SJSA1 (cell line): ENCODE measurements at places on chromosomes 2 and 18. TPM values are rescaled to one million over a fixed set of nuclear protein-coding genes. Genes with fewer than 3 reads are reported as not detected.

The TDRD15 gene
- total RNA-seq, result not detected in 2 replicates

The DDX18 gene
- 63.8 and 76.3 TPM in 2 replicates for total RNA-seq

The GCG gene
- not detected in 2 replicates for total RNA-seq

The PTCD3 gene
- 86.1 and 274 TPM in 2 replicates for total RNA-seq

The NAT8 gene
- not detected in 2 replicates for total RNA-seq

The MYL12B gene
- 561 and 830 TPM in 2 replicates for total RNA-seq

The POTEC gene
- not detected in 2 replicates for total RNA-seq

The SCG2 gene
- total RNA-seq, result 5.0 and 6.2 TPM in 2 replicates

The ALPP gene
- total RNA-seq, result 0.45 TPM in 1 of 2 replicates, not detected in the other

The RAB6C gene
- not detected in 2 replicates for total RNA-seq

The UGT1A7 gene
- total RNA-seq, result not detected in 2 replicates

- peak; percentile 31 for DNase-seq
Observed at GRCh38 chr2:162821176-162821575, 17.4 kb downstream of the KCNH7 start.

DNA sequence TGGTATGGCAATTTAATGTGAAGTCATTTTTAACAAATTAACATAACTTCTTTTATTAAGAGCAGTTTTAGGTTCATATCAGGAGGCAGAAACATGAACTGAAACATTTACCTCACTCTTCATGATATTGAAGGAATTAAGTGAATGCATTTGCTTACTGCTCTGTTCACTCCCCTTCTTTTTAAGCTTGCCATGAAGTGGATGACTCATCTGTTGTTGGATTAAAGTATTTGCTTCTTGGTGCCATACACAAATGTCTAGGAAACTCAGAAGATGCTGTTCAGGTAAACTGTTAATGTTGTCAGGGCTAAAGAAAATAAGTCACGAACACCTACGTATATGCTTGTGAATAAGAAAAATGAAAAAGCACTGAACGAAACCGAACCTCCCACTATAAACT lies 10.2 kb upstream of the CABYR start:
- DNase-seq, result no peak

DNA sequence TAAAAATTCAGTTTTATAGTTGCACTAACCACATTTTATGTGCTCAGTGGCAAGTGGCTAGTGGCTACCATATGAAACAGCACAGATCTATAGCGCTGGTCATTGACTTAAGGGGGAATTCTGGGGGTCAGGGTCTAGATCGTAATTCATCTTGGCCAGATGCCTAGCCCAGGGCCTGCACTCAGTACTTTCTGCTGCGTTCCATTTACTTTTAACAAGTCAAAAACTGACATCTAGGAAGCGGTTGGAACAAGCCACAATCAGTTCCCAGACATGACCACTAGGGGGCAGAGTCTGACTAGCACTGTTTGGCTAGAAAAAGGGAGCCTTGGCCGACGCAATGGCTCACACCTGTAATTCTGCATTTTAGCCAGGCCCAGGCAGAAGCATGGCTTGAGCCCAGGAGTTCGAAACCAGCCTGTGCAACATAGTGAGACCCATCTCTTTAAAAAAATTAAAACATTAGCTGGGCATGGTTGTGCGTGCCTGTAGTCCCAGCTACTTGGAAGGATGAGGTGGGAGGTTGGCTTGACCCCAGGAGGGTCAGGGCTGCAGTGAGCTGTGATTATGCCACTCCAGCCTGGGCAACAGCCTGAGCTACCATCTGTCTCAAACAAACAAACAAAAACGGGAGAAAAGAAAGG lies 9.0 kb upstream of the TMBIM1 start:
- DNase-seq, result peak; percentile 73

- no peak for DNase-seq
Observed at GRCh38 chr2:42851186-42851585, 58.8 kb upstream of the HAAO start.

GRCh38 chr18:32480581-32480980 lies 9.9 kb upstream of the GAREM1 start:
- no peak for DNase-seq

DNA sequence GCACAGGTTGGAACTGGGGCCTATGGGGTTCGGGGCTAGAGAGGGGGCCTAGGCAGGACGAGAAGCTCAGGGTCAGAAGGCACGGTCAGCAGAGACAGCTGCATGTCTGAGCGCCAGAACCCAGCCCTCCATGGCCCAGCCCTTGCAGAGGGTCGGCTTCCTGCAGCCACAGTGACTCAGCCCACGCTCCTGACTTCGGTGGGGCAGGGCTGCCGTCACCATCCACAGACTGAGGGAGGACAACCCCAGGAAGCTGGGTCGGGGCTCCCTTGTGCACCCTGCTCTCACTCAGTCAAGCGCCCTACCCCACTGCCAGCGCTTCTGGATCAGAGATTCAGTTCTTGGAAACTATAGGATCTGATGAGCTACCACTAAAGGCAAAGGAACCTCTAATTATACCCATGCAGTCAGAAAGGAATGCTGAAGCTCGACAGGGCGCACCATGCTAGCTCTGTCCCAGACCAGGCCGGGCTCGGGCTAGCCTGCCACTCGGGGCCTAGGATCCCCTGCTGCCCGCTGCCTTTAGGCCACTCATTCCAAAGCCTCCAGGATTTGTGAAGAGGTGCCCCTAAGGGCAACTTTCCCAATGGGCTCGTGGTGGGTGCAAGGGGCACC lies 3.0 kb downstream of the ACTR1B start:
- DNase-seq, result no peak

GRCh38 chr2:153986488-153987229 lies 114.9 kb downstream of the GALNT13 start:
- no peak for DNase-seq

DNA sequence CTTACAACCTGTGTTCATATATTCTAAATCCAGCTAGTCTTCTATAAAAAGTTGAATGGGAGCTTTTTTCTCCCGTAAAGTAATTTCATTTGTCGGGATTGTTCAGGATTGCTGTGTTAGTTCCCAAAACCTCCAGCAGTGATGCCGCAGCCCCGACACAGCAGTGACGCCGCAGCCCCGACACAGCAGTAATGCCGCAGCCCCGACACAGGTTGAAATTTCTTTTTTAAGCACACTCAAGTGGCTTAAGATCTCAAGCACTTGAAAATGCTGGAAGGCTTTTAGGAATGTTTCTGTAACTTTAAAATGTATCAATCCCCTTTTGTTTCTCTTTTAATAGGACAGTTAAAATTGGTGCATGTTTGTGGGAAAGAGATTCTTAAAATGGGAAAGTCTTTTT lies 145.4 kb downstream of the DCDC2C start:
- DNase-seq, result no peak

DNA sequence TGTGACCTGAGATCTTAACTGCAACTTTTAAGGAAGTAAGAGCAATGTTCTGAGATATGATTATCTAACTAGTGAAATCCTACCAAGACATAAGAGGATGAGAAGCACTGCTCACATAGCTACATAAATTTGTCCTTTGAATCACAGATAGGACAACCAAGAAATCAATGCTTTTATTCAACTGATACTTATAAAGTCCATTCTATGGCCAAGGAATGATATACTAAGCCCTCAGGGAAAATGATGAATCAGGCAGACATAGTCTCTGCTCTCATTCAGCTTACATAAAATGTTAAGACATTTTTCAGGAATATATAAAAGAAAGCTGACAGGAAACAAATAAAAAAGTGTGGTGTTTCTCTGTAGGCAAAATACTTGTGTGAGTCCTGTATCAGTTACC lies 39.1 kb downstream of the PGAP1 start:
- no peak for DNase-seq

- no peak for DNase-seq
Observed at GRCh38 chr2:180291060-180291459, 284.0 kb upstream of the CWC22 start.

DNA sequence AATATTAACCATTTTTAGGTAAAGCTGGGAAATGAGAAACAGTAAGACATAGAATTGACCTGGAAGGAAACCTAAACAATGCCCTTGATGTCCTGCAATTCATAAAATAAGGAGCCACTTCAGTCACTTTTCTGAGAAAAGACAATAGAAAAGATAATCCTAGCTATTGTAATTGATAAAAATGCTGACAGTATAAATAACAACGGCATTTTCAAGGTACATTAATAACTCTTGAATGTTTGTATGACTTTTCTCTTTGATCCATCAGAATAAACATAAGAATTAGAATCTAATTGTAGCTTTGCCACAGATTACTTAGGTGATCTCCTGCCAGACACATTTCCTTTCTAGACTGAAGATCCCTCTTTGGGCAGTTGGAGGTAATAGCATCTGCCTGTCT lies 719.5 kb downstream of the SLC4A3 start:
- no peak for DNase-seq

- DNase-seq, result no peak
Observed at GRCh38 chr18:78790511-78790910, 189.1 kb upstream of the SALL3 start.

GRCh38 chr18:32576296-32576916 lies 105.7 kb upstream of the GAREM1 start:
- DNase-seq, result no peak

- DNase-seq, result no peak
Observed at GRCh38 chr18:69102959-69103358, 297.7 kb upstream of the DOK6 start.

DNA sequence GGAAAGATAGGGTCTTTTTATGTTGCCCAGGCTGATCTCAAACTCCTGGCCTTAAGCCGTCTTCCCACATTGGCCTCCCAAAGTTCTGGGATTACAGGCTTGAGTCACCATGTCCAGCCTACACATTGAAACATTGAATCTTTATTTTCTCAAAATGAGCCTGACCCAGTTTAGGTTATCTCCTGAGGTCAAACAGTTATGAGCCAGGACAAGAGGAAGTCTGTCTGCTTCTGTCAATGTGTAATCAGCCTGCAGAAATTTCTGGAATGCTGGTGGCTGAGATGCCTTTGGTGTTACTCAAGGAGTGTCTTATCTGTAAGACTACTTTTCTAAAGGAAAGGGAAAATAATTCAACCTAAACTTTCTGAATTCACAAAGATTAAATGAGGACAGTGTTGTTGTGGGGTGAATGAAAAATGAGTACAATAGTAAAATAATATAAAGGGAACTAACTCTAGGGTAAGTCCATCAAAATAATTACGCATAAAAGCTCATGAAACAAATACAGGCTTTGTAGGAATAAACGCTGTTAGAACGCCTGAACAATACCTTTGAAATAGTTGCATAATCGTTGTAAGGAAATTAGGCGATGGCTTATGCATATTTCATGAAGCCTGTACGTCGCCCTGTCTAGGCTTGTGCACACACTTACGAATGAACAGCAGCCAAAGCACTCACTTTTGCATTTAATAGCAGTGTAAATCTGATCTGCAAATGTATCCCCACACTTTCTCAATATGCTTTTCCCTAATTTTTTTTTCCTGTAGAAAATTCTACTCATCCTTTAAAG lies 260.8 kb downstream of the RDH14 start:
- peak; percentile 90 for DNase-seq

GRCh38 chr2:56099963-56100362 lies 83.8 kb upstream of the CCDC85A start:
- DNase-seq, result no peak

DNA sequence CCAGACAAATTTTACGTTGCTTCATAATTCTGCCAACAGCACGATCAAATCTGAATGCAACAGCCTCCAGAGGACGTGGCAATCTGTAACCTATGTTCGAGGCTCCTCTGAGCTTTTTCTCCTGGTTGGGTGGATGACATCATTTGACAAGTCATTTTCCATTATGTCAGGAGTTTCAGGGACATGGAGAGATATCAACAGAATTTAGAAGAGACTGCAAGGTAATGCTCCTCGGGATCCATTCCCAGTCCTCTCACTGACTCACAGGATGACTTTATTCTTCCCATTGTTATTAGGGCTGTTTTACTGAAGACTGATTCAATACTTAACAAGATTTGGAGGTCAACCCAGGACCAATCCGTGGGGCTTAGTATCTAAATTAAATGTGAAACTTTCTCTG lies 72.5 kb upstream of the RNF152 start:
- DNase-seq, result no peak

DNA sequence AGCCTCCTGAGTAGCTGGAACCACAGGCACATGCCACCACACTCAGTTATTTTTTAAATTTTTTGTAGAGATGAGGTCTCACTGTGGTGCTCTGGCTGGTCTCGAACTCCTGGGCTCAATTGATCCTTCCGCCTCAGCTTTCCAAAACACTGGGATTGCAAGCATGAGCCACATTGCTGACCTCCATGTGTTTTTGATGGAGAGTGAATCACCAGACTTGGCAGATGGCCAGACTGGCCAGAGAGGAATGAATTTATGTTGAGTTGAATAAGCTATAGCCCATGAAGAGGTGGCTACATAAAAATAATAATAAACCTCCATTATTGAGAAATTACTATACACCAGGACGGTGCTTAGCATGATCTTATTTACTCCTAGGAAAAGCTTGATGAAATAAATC lies 91.5 kb downstream of the MREG start:
- peak; percentile 40 for DNase-seq

DNA sequence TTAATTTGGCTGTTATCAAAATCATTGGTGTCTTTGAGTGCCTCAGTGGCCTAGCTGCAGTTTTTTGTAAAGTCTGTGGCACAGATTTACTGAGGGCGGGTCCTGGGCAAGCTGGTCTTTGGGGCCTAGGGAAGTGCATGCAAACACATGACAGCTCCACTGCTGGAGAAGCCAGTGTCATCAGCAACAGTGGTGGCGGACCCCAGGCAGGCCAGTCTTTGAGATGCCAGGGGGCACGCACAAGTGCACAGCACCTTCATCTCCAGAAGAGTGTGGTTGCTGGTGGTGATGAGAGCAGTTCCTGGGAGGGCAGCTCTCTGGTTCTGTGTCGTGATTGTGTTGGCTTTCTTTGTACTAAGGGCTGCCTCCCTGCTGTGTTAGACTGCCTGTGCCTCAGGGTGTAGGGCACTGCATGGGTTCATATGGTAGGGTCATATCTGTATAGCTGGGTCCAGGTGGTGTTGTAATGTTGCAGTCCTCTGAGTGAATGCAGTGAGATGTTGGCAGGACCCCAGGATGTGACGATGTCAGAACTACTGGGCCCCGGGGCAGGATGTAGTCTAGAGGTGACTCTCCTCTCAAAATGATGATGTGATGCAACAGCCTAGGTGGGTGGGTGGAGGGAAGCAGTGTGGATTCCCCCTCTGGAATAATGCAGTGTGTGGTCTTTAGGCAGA lies 646.7 kb upstream of the CDH2 start:
- DNase-seq, result no peak

DNA sequence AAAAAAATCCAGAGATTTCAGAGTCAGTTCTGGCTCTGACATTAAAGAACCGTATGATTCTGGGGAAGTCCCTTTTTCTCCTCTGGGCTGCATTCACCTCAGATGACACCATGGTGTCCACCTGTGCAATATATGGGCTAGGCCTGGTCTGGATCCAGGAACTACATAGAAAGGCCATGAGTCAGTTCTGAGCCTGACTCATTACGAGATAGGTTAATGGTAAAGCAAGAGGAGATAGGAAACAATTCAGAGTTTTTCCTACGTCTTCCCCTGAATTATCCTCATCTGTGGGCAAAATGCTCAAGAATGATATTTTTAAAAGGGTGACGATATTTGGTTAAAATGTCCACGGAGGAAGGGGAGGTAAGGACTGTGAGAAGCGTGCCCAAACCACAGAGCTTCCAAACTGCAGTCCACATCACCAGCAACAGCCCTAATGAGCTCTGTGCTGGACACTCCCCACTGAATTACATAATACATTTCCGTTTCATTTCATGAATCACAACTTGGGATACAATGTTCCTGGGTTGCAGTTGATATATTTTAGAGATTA lies 180.1 kb upstream of the OSR1 start:
- no peak for DNase-seq
